ENCODE measurements at places on chromosomes 6 and 20. TPM values are rescaled to one million over a fixed set of nuclear protein-coding genes. Genes with fewer than 3 reads are reported as not detected.
A peak's percentile ranks its signal among the peaks of the same experiment; 100 is the strongest.

GRCh38 chr20:50003253-50003656, 20.5 kb downstream of the SNAI1 start:
- H3K27me3 ChIP-seq: no peaks in the 10 kb centered on the region
- no peaks in the 10 kb centered on the region for H3K4me1 ChIP-seq
- no peak overlapping the region for H3K27ac ChIP-seq

DNA sequence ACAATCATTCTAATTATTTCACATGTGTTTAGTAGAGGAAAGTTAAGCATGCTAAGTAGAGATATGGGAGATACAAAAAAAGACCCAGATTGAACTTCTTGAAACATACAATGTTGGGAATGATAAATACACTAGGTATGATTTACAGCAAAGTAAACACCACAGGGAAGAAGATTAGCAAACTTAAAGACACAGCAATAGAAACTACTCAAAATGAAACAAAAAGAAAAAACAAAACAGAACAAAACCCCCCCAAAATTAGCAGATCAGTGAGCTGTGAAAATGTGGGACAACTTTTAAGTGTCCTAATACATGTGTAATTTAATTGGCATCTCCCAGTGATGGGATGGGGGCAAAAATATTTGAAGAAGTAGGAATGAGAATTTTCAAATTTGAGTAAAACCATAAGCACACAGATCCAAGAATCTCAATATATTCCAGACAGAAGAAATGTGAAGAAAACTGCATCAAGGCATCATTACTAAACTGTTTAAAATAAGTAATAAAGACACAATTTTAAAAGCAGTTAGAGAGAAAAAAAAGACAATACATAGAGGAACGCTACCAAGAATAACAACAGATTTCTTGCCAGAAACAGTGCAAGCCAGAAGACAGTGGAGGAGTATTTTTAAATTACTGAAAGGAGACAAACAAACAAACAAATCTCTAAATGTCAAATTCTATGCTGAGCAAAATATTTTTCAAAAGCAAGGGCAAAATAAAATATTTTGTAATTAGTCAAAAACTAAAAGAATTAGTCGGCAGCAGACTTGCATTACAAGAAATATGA, 473.7 kb downstream of the QKI start:
- no peaks in the 10 kb centered on the region for H3K27me3 ChIP-seq
- DNase-seq: no peak
- H3K27ac ChIP-seq: no peak overlapping the region
- no peak overlapping the region for H3K4me3 ChIP-seq
- no peaks in the 10 kb centered on the region for H3K4me1 ChIP-seq

- H3K36me3 ChIP-seq: no peaks in the 10 kb centered on the region
- H3K4me1 ChIP-seq: peaks cover 5% of the 10 kb centered on the region
- no peak overlapping the region for H3K27ac ChIP-seq
- no peaks in the 10 kb centered on the region for H3K27me3 ChIP-seq
These were observed 103.8 kb downstream of the TMEM242 start for GRCh38 chr6:157219201-157220200.

- no peaks in the 10 kb centered on the region for H3K27me3 ChIP-seq
- H3K4me3 ChIP-seq: no peak overlapping the region
- no peaks in the 10 kb centered on the region for H3K4me1 ChIP-seq
- DNase-seq: no peak
- H3K27ac ChIP-seq: no peak overlapping the region
- H3K36me3 ChIP-seq: no peaks in the 10 kb centered on the region
These were observed 4.1 kb downstream of the TTLL2 start for GRCh38 chr6:167329014-167329413.

DNA sequence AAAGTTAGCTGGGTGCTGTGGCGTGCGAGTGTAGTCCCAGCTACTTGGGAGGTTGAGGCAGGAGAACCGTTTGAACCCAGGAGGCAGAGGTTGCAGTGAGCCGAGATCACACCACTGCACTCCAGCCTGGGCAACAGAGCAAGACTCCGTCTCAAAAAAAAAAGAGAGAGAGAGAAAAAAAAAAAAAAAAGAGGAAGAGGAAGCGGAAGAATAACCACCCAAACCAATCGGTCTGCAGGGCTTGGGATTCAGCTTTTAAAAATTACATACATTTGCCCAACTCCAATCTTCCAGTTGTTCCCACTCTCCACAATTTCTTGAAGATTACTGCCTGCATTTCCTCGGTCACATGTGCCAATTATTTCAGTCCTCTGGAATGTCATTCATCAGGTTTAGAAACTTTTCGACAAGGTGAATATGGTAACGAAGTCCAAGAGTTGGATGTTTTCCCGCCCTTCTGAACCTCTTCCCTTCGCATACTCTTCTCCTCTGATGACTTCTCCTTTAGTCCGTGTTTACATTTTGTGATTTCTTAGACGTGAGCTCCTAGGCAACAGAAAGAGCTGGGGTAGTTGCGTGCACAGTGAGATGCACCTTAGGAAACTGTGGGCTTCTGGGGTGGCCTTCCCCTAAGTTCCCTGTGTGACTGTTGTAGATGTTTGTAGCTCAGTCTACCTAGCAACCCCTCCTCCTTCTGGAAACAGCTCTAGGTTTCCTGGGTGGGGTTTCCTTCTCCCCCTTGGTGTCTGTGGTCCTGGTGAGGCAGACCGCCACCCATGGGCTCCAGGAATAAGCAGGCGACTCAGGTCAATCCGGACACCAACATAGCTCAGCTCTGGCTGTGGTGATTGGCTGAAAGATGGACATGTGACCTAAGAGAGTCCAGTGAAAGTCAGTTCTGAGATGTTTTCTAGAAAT, 63.0 kb upstream of the NCOA3 start:
- no peaks in the 10 kb centered on the region for H3K36me3 ChIP-seq
- no peaks in the 10 kb centered on the region for H3K27me3 ChIP-seq
- DNase-seq: peak; percentile 24
- no peak overlapping the region for H3K4me3 ChIP-seq

DNA sequence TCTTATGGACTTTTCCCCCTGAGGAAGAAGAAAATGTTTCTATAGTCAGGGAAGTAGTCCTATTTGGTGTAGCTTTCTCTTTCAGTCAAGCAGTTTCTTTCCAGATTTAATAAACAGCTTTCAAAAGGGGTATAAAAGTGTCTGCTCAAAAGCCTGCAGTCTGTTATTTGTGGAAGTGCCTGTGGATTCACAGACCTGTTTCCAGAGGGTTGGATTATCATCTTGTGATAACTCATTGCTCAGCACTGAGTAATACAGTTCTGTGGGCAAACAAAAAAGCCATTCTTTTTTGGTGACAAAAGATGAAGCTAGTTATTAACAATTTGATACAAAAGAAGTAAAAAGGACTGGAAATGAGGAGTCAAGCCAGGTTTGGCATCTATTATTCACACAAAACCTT, 358.2 kb upstream of the ID4 start:
- DNase-seq: no peak
- H3K4me1 ChIP-seq: no peaks in the 10 kb centered on the region

- H3K27me3 ChIP-seq: no peaks in the 10 kb centered on the region
- no peak overlapping the region for H3K27ac ChIP-seq
- H3K36me3 ChIP-seq: no peaks in the 10 kb centered on the region
- H3K4me3 ChIP-seq: no peak overlapping the region
- DNase-seq: peak; percentile 27
These were observed 10.4 kb downstream of the SRC start for GRCh38 chr20:37356387-37356786.

- DNase-seq: peak; percentile 90
- peaks cover 8% of the 10 kb centered on the region for H3K27me3 ChIP-seq
- no peak overlapping the region for H3K4me3 ChIP-seq
- peaks cover 11% of the 10 kb centered on the region for H3K4me1 ChIP-seq
- H3K27ac ChIP-seq: peak overlapping the region; percentile 26
These were observed 5.4 kb upstream of the FOXF2 start for GRCh38 chr6:1383729-1384548.

GRCh38 chr6:1789092-1789491, 179.4 kb downstream of the FOXC1 start:
- DNase-seq: no peak
- H3K27me3 ChIP-seq: no peaks in the 10 kb centered on the region
- peaks cover 1% of the 10 kb centered on the region for H3K4me1 ChIP-seq
- H3K4me3 ChIP-seq: no peak overlapping the region

Gene RFX6
- total RNA-seq: 1.5 TPM

Gene CFAP206
- 15.0 TPM for total RNA-seq

Measured in lung (tissue), 17 donors.